ENCODE measurements at places on chromosomes 2 and 18.

GRCh38 chr2:227642656-227643055 lies 23.9 kb upstream of the SCYGR5 start:
- no peak for DNase-seq

GRCh38 chr18:63444580-63444979 lies 22.3 kb upstream of the VPS4B start:
- DNase-seq, result peak; percentile 40

- DNase-seq, result no peak
These were observed 77.5 kb downstream of the KLF7 start for GRCh38 chr2:207088276-207088675.

DNA sequence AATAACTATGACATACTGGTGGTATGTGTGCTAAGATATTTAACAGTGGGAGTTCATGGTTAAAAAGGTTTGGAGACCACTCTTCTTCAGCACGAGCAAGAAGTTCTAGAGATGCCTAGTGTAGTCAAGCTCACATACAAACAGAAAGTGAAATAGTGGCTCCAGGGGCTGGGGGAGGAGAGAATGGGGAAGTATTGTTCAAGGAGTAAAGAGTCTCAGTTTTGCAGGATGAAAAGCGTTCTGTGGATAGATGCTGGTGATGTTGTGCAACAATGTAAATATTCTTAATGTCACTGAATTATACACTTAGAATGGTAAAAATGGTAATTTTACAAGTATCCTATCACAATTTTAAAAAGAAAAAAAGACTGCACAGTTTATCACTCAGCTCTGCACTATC lies 29.0 kb upstream of the EPAS1 start:
- peak; percentile 11 for DNase-seq

DNA sequence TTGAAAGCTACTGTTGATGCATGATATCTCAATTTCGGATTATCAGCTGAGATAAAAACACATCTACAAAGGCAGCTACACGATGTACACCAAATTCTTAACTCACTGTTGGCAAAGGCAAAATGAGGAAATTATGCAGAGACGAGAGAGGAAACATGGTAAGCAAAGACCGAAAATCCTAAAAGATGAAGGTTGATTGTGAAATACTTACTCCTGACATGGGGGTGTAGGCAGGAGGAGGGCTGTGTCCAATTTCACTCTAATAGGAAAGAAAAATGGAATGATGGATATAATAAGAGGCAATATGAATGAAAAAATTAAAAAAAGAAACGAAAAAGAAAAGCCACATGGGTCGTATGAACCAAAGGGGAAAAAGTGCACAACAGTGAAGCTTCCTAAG lies 831.3 kb downstream of the CPS1 start:
- no peak for DNase-seq

GRCh38 chr2:143171817-143172216 lies 42.6 kb downstream of the ARHGAP15 start:
- DNase-seq, result no peak

DNA sequence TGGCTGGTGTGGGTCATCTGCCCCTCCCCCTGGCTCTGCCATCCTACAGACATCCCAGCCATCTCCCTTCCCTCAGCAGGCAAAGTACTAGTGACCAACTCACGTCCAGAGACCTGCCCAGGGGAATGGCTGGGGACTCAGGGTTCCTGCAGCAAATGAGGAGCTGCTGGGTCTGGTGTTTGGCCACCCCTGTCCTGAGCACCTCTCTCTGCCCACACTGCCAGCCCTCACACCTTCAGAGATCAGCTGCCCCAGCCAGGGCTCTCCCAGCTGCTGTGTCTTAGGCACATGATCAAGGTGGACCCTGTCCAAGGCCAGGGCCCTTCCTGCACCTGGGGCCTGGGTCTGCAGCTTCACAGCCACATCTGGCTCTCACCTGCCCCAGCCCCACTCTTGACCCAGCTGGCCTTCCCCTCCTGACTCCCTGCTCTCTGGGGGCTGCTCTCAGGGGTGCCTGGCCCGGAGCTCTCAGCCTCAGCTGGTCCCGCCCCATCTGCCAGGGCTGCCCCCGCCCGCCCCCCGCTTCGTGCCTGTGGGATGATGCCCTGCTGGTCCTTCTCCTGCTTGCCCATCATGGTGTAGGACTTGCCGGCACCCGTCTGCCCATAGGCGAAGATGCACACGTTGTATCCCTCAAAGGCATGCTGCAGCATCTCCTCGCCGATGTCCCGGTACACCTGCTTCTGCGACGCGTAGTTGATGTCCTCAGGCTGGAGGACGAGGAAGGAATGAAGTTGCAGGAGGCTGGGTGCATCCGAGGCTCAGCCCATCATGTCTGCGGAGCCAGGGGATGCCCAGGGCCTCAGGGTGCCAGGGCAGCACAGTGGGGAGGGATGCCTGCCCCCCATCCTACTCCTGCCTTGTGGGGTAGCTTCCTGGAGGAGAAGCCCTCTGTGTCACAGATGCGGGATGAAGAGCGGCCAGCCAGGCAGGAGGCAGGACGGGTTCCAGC lies 32.2 kb downstream of the KIF1A start:
- DNase-seq, result no peak

DNA sequence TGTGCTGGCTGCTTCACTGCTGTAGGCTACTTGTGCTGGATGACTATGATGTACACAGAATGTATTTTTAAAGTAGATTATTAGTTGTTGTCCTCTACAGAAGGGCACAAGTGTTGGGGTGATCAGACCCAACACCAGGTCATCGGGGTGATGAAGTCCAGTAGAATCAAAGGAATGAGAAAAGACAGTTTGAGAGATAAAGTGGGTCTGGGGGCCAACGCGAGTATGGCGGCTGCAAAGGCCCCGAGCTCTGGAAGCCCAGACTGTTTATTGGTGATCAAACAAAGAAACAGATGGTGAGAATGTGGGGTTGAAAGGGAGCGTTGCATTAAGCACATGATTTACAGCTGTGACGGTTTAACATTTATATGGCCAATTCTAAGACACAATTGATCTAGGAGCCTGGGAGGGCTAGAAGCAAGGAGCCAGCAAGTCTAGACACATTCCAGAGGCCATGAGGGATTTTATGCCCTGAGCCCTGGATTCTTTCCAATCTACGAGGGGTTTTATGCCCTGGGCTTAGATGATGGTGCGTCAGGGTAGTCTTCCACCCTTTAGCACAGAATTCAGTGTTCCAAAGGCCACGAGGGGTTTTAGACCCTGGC lies 153.5 kb downstream of the AGPS start:
- peak; percentile 6 for DNase-seq

DNA sequence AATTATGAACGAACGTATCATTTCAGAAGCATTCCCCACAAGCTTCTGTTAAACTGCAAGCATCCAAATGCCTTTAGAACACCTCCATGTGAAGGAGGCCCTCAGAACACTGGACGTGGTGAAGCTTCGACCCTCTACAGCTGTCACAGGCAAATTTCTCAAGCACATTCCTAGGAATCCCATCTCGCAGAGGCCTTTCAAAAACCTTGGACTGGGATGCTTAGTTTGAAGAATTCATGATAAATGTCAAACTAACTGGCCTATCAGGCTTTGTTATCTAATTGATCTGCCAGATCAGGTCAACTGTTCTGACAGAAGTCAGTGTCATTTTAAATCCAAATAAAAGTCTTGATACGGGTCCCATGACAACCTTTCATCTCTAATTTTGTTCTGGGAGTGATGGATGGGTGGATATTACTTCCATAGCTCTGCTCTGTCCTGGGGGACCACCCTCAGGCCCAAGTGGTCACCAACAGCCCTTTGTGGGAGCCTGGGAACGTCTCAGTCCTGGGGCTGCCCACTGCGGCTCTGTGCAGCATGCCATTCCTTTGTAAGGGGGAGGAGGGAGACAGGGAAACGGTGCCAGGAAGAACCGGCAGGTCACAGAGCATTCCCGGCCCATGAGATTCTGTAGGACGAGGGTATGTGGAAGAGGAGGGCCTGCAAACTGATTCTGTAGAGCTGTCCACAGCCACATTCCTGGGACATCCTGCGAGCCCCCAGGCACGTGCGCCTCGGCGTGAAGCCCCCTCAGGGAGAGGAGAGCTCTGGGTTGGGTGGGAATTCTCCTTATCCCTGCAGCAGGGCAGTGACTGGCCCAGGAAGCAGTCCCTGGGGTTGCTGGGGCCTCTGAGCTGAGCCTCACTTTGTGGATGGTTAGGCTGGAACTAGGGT lies 59.1 kb upstream of the PXDN start:
- no peak for DNase-seq

- DNase-seq, result no peak
These were observed 588.7 kb upstream of the SALL3 start for GRCh38 chr18:78390952-78391348.

- DNase-seq, result no peak
These were observed 343.1 kb downstream of the CBLN2 start for GRCh38 chr18:72201032-72201431.
